HFFc6 (cell line): ENCODE measurements at places on chromosomes 7 and 10. TPM values are rescaled to one million over a fixed set of nuclear protein-coding genes. Genes with fewer than 3 reads are reported as not detected.

Gene MSMB
- total RNA-seq, result not detected in 3 replicates

Gene MYO1G
- 0.09 TPM in 1 of 3 replicates, not detected in the others for total RNA-seq

Gene SEMA4G
- total RNA-seq, result 1.2 to 2.2 TPM (median 1.8 TPM) in 3 replicates

Gene TMEM229A
- not detected in 3 replicates for total RNA-seq

Gene SORCS1
- total RNA-seq, result 0.09 TPM in 1 of 3 replicates, not detected in the others

Gene C10orf71
- not detected in 3 replicates for total RNA-seq

Gene LRRC4
- 1.3 to 1.7 TPM (median 1.3 TPM) in 3 replicates for total RNA-seq

- no peaks in the 10 kb centered on the region for H3K27me3 ChIP-seq
- H3K4me1 ChIP-seq, result peaks cover 14% of the 10 kb centered on the region
Observed at GRCh38 chr10:67622511-67622910, 73.5 kb downstream of the CTNNA3 start.

GRCh38 chr10:30825495-30825894, 195.9 kb upstream of the LYZL2 start:
- H3K4me1 ChIP-seq, result peaks cover 47% of the 10 kb centered on the region
- H3K27me3 ChIP-seq, result peaks cover 5% of the 10 kb centered on the region
- H3K36me3 ChIP-seq, result no peaks in the 10 kb centered on the region
- no peak for DNase-seq
- no peak overlapping the region for H3K4me3 ChIP-seq

- H3K27me3 ChIP-seq, result peaks cover 1% of the 10 kb centered on the region
- H3K27ac ChIP-seq, result peak overlapping the region; percentile 34
- peaks cover 91% of the 10 kb centered on the region for H3K4me1 ChIP-seq
- no peak for DNase-seq
Observed at GRCh38 chr10:69809318-69809717, 7.6 kb downstream of the COL13A1 start.

GRCh38 chr10:62376071-62377025, 2.2 kb downstream of the ZNF365 start:
- 0 out of 2 replicates have a peak overlapping the region, but pooled peaks have one; percentile 93 for H3K4me3 ChIP-seq
- no peak for DNase-seq
- no peak overlapping the region; the same call in 1 of the 2 replicates for H3K27ac ChIP-seq
- H3K36me3 ChIP-seq, result peaks cover 16% of the 10 kb centered on the region
- peaks cover 1% of the 10 kb centered on the region; the same call in 1 of the 2 replicates for H3K27me3 ChIP-seq
- H3K4me1 ChIP-seq, result peaks cover 77% of the 10 kb centered on the region

GRCh38 chr7:28615091-28615490, 202.8 kb downstream of the CREB5 start:
- no peak overlapping the region for H3K4me3 ChIP-seq
- H3K4me1 ChIP-seq, result no peaks in the 10 kb centered on the region
- peaks cover 4% of the 10 kb centered on the region; the same call in 1 of the 2 replicates for H3K27me3 ChIP-seq
- no peaks in the 10 kb centered on the region for H3K36me3 ChIP-seq

GRCh38 chr10:51112013-51112412, 37.7 kb downstream of the PRKG1 start:
- no peak overlapping the region for H3K27ac ChIP-seq
- H3K27me3 ChIP-seq, result no peaks in the 10 kb centered on the region
- H3K4me1 ChIP-seq, result peaks cover 83% of the 10 kb centered on the region
- H3K4me3 ChIP-seq, result no peak overlapping the region
- H3K36me3 ChIP-seq, result peaks cover 17% of the 10 kb centered on the region

- H3K27ac ChIP-seq, result no peak overlapping the region
- H3K4me1 ChIP-seq, result peaks cover 22% of the 10 kb centered on the region
- H3K27me3 ChIP-seq, result no peaks in the 10 kb centered on the region
- no peak overlapping the region for H3K4me3 ChIP-seq
- H3K36me3 ChIP-seq, result peaks cover 43% of the 10 kb centered on the region
Observed at GRCh38 chr7:22447008-22447407, 53.0 kb downstream of the STEAP1B start.

DNA sequence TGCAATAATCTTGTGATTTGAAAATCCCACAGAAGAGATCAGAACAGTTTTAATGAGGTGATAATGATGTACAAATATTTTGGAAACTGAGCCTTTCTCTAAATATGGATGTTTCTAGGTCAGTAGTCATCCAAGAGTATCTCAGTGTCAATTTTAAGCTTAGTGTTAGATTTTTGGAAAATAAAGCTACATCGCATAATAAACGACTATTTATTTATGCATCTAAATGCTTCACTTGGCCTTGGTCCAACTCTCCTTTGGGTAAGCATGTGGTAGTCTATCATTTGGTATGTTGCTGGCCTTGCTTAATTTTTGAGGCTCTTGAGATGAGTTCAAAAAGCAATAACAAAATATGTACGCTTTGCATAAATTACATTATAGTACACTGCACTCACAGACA, 5.4 kb upstream of the PPP1R9A start:
- no peak for DNase-seq
- no peaks in the 10 kb centered on the region for H3K4me1 ChIP-seq
- no peak overlapping the region for H3K4me3 ChIP-seq
- no peaks in the 10 kb centered on the region for H3K36me3 ChIP-seq
- no peak overlapping the region for H3K27ac ChIP-seq

GRCh38 chr7:66804001-66804400, 63.5 kb downstream of the RABGEF1 start:
- H3K4me3 ChIP-seq, result no peak overlapping the region
- no peak for DNase-seq
- peaks cover 65% of the 10 kb centered on the region for H3K36me3 ChIP-seq
- no peaks in the 10 kb centered on the region for H3K4me1 ChIP-seq
- H3K27ac ChIP-seq, result no peak overlapping the region

DNA sequence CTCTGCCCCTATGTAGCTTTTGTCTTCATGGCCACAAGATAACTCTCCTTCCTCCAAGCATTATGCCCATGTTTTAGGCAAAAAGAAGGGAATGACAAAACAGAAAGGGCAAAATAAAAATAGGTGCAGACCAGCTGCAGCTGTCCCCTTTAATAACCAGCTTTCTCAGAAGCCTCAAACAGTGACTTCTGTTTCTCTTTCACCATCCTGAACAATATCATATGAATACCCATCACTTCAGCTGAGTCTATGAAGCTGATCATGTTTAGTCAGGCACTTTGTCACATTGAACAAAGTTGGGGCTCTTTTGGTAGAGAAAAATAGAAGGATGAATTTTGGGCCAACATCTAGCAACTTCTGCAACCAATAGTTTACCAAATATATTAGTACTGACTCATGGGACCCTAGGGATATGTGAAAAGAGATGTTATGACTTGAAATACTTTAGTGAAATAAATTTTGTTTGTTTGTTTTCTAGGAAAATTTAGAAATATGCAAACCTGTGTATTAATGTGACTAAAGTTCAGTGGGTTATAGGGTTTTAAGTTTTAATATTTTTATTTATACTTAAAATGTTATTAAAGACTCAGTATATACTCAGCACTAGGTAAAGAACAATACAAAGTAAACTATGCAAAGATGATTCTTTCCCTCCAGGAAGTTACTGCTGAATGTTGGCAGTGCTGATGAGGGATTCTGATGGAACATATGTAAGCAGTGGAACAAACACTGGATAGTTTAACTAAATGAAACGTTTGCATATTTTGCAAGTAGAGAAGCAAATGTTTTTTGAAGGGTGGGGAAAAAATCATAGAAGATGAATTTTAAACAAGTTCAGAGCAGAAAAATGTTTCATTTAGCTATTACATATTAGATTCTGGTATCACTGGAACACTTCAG, 133.7 kb downstream of the FOXP2 start:
- no peaks in the 10 kb centered on the region for H3K4me1 ChIP-seq
- no peak for DNase-seq
- H3K27ac ChIP-seq, result no peak overlapping the region

DNA sequence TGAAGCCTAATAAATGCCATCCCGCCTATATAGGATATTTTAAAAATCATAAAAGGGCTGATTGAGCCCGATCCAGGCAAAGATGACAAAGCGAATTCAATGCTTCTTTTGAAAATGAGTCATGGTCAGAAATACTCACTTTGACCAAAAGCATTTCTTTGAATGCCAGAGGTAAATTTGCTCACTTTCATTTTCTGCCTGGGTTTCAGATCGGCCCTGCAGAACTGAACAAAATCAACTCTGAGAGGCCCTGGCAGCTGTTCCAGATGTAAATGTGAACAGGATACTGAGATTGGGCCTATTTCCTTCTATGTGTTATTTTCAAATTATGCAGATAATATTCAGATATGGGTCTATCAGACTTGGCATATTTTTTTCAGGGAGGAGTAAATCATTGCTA, 114.8 kb upstream of the ARID5B start:
- H3K4me1 ChIP-seq, result peaks cover 81% of the 10 kb centered on the region
- H3K4me3 ChIP-seq, result peak overlapping the region; percentile 82

DNA sequence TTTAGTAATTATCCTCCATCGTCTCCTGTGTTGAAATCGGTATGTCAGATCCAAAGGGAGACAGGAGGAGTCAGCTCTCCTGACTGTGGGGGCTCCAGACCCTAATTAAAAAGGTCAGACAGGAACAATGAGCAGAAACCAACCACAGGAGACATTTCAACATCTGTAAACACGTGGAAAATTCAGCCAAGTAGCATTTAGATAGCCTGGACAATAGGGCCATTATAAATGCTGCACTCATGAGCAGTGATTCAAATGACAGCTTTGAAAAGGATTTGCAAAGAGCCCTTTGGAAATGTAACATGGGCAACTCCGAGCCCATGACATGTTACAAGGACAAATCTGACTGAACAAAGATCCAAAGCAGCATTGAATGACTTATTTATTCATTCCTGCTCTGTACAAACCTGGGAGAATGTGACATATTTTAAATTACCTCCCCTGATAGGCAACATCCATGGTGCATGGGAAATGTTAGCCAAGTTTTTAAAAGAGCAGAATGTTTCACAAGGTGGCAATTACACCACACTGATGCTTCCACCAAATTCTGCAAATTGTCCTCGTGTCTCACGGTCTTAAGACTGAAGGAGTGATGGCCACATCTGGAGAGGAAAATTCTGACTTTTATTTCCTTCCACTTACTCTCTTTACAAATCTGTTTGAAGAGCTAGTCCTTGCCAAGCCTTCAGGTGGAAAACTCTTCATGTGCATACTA, 113.3 kb upstream of the KMT2E start:
- H3K4me3 ChIP-seq, result no peak overlapping the region
- no peaks in the 10 kb centered on the region for H3K36me3 ChIP-seq
- DNase-seq, result no peak
- H3K27ac ChIP-seq, result no peak overlapping the region
- H3K27me3 ChIP-seq, result peaks cover 21% of the 10 kb centered on the region

DNA sequence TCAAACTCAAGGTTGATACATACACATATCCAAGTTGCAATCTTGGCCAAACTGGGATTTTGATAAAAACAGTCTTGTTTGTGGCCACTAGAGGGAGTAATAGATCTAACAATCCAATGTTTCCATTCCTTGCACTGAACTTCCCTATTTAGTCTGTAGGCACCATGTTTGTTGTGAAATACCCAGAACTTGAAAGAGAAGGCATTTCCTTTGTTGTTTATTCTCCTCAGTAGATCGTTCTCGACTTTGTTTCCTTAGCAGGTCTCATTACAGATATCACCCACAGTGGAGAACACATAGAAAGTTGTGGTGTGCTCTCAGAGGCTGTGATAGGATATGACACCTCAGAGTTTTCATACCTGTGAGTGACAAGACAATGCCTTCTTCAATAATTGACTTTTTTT, 70.3 kb upstream of the MXI1 start:
- H3K36me3 ChIP-seq, result peaks cover 5% of the 10 kb centered on the region; the same call in 1 of the 2 replicates
- DNase-seq, result peak; percentile 74
- H3K27ac ChIP-seq, result peak overlapping the region; percentile 57; the same call in 1 of the 2 replicates
- no peak overlapping the region for H3K4me3 ChIP-seq

- H3K36me3 ChIP-seq, result peaks cover 34% of the 10 kb centered on the region
- H3K4me1 ChIP-seq, result peaks cover 65% of the 10 kb centered on the region
- peak overlapping the region; percentile 81 for H3K27ac ChIP-seq
- peak; percentile 68 for DNase-seq
- no peaks in the 10 kb centered on the region for H3K27me3 ChIP-seq
- peak overlapping the region; percentile 27 for H3K4me3 ChIP-seq
Observed at GRCh38 chr7:148729984-148730733, 31.5 kb downstream of the CUL1 start.

DNA sequence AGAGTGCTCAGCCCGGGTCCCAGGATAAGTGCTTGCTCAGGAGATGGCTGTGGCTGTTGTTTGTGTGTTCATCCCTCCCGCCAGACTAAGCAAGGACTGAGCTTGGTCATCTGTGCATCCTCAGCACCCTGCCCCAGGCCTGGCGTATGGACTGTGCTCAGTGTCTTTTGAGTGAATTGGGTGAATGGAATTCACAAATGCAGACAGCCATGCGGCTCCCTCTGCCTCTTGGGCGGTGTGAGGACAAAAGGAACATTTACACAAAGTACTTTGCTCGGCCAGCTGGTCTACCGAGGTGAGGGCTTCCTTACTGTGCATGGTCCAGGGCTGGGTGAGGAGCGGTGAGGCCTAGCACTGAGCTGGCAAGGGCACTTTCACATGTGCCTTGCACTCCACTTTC, 120.2 kb downstream of the CDH23 start:
- H3K36me3 ChIP-seq, result no peaks in the 10 kb centered on the region
- no peak overlapping the region for H3K4me3 ChIP-seq
- no peak for DNase-seq
- no peaks in the 10 kb centered on the region for H3K4me1 ChIP-seq

- peaks cover 26% of the 10 kb centered on the region for H3K36me3 ChIP-seq
- H3K4me1 ChIP-seq, result no peaks in the 10 kb centered on the region
- DNase-seq, result no peak
- no peaks in the 10 kb centered on the region for H3K27me3 ChIP-seq
- H3K4me3 ChIP-seq, result no peak overlapping the region
Observed at GRCh38 chr7:21450941-21451340, 23.1 kb downstream of the SP4 start.

- H3K27ac ChIP-seq, result peak overlapping the region; percentile 81
- H3K27me3 ChIP-seq, result peaks cover 17% of the 10 kb centered on the region
- H3K4me1 ChIP-seq, result peaks cover 46% of the 10 kb centered on the region
- peak overlapping the region; percentile 97 for H3K4me3 ChIP-seq
Observed at GRCh38 chr7:22853674-22854157, 31.1 kb upstream of the TOMM7 start.

GRCh38 chr7:112212571-112212970, 6.1 kb downstream of the ZNF277 start:
- no peak for DNase-seq
- H3K36me3 ChIP-seq, result no peaks in the 10 kb centered on the region
- no peaks in the 10 kb centered on the region; the same call in 1 of the 2 replicates for H3K27me3 ChIP-seq
- peak overlapping the region; percentile 2; the same call in 1 of the 2 replicates for H3K27ac ChIP-seq
- peaks cover 36% of the 10 kb centered on the region for H3K4me1 ChIP-seq

DNA sequence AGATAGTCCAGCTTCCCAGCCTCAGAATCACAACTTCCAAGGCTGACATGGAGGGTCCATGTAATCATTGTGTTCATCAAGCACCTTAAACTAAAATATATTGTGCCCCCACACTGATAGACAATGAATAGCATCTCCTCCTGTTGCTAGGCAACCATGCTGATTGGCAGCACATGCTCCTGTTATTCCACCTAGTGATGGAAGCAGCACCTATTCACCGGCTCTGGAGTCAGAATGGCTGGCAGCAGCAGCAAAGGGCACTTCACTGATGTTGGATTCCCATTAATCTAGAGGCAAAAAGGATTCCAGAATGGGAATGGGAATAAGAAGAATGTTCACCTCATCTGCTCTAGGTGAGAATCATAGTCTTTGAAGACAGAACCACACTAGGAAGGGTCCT, 55.0 kb downstream of the RELN start:
- no peak for DNase-seq
- no peak overlapping the region for H3K4me3 ChIP-seq
- H3K4me1 ChIP-seq, result no peaks in the 10 kb centered on the region
- no peak overlapping the region for H3K27ac ChIP-seq
- no peaks in the 10 kb centered on the region for H3K36me3 ChIP-seq
